Hair follicular keratinocyte (primary cell): ENCODE measurements at places on chromosomes 7 and 10. TPM values are rescaled to one million over a fixed set of nuclear protein-coding genes. Genes with fewer than 3 reads are reported as not detected.

SCIN gene
- total RNA-seq: not detected in 2 replicates

EGFR gene
- 121 and 198 TPM in 2 replicates for total RNA-seq

STRA8 gene
- not detected in 2 replicates for total RNA-seq

CPN1 gene
- not detected in 2 replicates for total RNA-seq

FAM180A gene
- 0.08 and 0.53 TPM in 2 replicates for total RNA-seq

RAMP3 gene
- not detected in 2 replicates for total RNA-seq

WNT2 gene
- total RNA-seq: not detected in 2 replicates

OR2A5 gene
- not detected in 2 replicates for total RNA-seq

RRP12 gene
- total RNA-seq: 24.8 and 27.3 TPM in 2 replicates

CALML3 gene
- total RNA-seq: 58.4 and 62.7 TPM in 2 replicates

MOGAT3 gene
- not detected in 2 replicates for total RNA-seq

ABCB4 gene
- total RNA-seq: not detected in 2 replicates

PLAU gene
- 292 and 758 TPM in 2 replicates for total RNA-seq

SERPINE1 gene
- 244 and 431 TPM in 2 replicates for total RNA-seq

ZNF783 gene
- 5.2 and 6.1 TPM in 2 replicates for total RNA-seq

FAM25G gene
- total RNA-seq: 15.6 and 21.2 TPM in 2 replicates

METTL27 gene
- 1.1 and 3.2 TPM in 2 replicates for total RNA-seq

VIPR2 gene
- not detected in 2 replicates for total RNA-seq

NXPH1 gene
- total RNA-seq: not detected in 2 replicates

ARHGAP22 gene
- 9.0 and 13.7 TPM in 2 replicates for total RNA-seq

TUBAL3 gene
- total RNA-seq: 1.1 and 1.5 TPM in 2 replicates

AKR1C8 gene
- total RNA-seq: not detected in 2 replicates

ETV1 gene
- 3.8 and 15.3 TPM in 2 replicates for total RNA-seq
